Left ventricle myocardium inferior (tissue), 1 donor: ENCODE measurements at places on chromosomes 2 and 18. TPM values are rescaled to one million over a fixed set of nuclear protein-coding genes. Genes with fewer than 3 reads are reported as not detected.
A peak's percentile ranks its signal among the peaks of the same experiment; 100 is the strongest.

DNA sequence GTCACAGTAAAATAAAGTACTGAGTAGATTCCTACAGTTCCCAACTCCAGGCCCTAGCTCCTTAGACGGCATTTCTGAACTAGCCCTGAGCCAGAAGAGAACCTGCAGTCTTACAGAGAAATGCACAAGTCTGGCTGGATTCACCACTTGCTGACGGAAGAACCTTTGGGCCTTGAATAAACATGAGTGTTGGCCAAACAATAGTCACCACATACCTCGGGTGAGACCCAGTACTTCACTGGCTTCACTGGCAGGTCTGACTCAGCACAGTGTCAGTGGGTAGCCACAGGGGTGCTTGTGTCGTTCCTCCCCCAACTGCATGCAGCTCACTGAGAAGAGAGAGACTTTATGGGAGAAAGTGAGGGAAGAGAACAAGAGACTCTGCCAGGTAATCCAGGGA lies 88.9 kb downstream of the TMEM185B start:
- no peak for DNase-seq

PDE1A gene
- total RNA-seq: 17.3 TPM

DNA sequence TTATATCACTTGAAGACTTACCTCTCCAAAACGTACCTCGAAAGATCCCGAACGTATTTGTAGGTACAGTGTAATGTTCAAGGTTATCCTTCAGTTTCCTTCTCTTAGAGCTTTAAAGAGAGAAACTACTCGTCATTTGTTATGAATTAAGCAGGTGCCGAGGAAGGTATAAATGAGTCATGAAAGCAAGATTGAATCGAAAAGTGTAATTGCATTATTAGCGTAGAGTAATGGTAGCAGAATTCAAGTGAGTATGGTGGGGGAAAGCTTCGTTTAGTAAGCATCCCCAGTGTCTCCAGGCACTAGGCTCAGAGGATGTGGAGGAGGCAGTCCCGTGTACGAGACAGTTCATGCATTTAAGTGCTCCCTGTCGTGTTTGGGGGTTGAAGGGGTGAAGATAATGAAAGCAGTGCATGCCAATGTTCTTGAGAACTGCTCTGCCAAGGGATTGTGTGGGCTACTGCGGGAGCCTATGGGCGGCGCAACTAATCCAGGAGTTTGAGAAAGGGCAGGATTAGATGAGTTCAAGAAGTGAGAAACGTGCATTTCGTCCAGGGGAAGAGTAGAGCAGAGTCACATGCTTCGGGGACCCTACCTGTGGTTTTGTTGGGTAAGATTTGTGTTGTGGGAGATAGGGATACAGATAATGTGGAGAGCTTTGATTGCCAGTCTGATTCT lies 858 bp downstream of the POLR1B start:
- no peak for DNase-seq

- no peak for DNase-seq
Observed at GRCh38 chr2:158022888-158023287, 78.8 kb upstream of the UPP2 start.

DNA sequence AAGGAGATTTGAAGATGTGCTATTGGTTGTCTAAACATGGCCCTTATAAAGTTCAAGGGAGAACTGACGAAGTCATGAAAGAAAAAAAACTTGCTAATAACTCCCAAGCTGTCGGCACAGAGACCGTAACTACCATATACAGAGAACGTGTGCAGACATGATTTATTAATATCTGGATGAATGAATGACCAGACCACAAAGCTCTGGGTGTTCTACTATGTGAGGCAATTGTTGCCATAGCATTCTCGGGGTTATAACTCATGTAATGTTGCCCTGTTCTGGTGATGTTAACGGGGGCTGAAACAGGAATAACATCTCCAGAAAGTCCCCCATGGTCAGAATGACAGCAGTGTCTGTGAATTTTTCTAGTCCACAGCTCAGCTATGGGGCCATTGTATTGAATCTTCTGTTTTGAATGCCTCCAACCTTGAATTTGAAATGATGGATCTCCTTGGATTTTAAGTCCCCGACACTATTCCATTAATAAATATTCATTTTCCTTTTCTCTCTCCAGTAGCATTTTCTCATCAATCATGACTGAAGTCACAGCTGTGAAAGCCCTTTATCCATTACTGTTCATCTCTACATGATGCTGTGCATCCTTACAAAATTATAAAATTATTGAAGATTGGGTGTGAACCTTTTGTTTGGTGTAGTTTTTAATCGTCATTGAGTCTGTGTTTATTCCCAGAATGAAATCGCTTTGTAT lies 483.4 kb upstream of the KLHL29 start:
- DNase-seq: no peak

HOXD10 gene
- not detected for total RNA-seq

GRCh38 chr18:3157606-3158005 lies 62.2 kb downstream of the MYOM1 start:
- DNase-seq: no peak

AMER3 gene
- total RNA-seq: not detected

DNA sequence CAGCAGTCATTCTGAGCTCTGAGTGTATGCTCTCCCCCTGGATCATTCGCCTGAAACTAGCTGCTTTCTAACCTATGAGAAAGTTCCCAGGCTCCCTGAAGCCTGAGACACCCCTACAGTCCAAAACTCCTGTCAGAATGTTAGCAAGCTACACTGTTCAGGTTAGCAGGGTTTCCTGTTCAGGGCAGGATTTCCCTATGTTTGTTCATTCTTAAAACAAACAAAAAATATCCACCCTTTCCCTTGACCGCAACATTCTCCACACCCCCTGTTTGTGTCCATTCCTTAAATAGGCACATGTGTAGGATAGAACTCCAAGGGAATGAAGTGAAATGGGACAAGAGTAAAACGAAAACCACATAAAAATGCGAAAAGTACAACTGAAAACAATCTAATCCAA lies 83.1 kb downstream of the KLF7 start:
- DNase-seq: no peak

OXER1 gene
- total RNA-seq: 0.36 TPM

DNA sequence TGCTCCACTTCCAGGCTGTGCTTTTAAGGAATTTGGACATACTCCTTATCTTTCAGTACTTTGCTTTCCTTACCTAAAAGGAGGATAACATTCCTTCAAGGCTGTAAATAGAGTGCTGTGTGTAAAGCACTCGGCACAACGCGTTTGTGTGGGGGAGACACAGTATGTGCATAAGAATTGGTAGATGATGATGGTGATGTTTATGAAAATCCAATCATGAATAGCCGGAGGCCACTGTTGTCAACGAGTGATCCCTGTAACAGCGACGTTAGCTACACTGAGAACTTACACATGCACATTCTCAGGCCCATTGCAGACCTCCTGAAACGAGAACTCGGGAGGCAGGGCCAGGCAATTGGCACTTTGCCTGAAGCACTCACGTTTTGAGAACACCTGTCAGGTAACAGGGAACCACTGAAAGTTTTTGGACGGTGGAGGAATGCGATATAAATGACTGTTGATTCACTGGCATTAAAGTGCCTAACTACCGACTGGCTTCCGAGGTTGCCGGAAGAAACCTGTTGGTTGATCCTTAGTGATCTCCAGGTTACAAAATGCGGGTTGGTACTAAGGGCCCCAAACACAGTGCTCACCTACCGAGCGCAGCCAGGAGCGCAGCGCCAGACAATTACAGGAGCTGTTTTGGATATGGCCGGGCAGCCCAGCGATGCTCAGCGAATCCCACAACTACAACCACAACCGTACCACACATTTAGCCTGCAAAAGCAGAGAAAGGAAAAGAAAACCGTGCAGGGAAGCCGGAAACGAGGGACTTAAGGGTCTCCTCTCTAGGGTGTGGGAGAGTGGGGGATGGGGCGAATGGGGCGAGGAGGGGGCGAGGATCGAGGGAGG lies 1.0 kb upstream of the MAP4K4 start:
- DNase-seq: no peak

GRCh38 chr18:49447810-49448745 lies 12.4 kb downstream of the DYM start:
- DNase-seq: no peak

DNA sequence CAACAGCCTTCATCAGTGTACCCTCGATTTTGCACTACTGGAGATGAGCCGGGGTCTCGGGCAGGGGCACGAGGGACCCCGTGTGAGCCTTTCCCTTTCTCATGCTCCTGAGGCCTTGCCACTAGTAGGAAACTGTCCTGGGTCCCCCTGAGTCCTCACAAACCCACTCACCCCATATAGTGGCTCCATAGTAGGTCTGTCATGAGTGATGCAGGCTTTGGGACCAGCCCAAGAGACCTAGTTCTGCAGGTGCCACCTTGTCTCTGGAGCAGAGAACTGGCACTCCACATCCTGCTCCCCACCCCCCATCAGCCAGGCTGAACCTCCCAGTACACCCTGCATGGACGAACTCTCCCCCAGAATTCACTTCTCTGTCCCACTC lies 187.1 kb downstream of the SMAD7 start:
- no peak for DNase-seq

DNA sequence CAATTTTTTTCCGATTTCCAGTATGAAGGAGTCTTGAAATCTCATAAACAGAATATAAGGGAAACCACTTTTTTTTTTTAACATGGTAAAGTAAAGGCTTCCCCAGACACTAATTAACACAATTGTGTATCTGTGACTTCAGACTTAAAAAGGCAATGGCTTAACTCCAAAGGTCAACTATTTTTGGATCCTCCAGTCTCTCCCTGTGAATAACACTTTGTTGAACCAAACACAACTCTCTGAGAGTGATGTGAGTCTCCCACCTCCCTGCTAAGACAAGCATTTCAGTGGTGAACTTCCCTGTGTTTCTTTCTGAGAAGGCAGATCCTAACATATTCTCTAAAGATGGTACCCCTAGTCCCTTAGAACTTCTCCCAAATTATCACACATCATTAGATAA lies 219.6 kb upstream of the RBBP8 start:
- no peak for DNase-seq

- DNase-seq: no peak
Observed at GRCh38 chr2:59047373-59047995, 806.4 kb upstream of the FANCL start.

DNA sequence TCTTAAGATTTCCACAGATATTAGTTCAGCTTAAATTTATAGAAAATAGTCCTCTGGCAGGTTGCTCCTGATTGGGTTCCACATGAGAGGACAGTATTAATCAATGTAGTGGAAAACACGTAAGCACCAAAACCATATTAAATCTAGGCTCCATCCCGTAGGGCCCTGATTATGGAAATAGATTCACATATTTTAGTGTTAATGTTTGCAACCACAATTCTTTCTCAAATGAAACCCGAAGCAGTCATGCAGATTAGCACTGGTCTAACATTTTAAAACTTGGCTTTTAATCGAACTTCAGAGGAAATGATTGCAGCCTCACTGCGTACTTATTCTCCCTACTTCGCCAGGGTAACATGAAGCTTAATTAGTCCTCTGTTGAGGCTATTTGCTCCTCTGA lies 60.9 kb downstream of the METTL4 start:
- DNase-seq: no peak

- no peak for DNase-seq
Observed at GRCh38 chr2:19543663-19544383, 185.4 kb upstream of the OSR1 start.

ARHGAP28 gene
- total RNA-seq: 1.5 TPM

DNA sequence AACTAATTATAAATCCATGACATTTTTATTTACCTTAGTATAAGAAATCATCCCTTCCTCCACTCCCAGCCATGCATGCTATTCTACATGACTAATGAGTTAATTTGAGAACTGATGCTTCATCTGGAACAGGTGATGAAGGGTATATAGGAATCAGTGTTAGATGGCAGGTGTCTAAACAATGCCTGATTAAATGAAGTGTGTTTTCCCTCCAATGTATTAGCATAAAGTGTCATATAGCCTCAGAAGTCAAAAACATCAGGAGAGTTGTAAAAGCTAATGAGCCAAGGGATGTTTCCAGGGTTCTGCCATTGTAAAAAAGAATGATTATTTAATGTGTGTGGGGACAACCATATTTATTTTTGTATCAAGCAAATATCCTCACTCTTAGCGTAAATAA lies 913.8 kb downstream of the DCC start:
- no peak for DNase-seq

- DNase-seq: no peak
Observed at GRCh38 chr18:50679056-50679455, 119.2 kb downstream of the MAPK4 start.

GRCh38 chr18:25594351-25594750 lies 242.4 kb upstream of the ZNF521 start:
- no peak for DNase-seq

GRCh38 chr2:140376686-140377085 lies 1596.5 kb upstream of the NXPH2 start:
- no peak for DNase-seq

SH2D6 gene
- total RNA-seq: not detected

DNA sequence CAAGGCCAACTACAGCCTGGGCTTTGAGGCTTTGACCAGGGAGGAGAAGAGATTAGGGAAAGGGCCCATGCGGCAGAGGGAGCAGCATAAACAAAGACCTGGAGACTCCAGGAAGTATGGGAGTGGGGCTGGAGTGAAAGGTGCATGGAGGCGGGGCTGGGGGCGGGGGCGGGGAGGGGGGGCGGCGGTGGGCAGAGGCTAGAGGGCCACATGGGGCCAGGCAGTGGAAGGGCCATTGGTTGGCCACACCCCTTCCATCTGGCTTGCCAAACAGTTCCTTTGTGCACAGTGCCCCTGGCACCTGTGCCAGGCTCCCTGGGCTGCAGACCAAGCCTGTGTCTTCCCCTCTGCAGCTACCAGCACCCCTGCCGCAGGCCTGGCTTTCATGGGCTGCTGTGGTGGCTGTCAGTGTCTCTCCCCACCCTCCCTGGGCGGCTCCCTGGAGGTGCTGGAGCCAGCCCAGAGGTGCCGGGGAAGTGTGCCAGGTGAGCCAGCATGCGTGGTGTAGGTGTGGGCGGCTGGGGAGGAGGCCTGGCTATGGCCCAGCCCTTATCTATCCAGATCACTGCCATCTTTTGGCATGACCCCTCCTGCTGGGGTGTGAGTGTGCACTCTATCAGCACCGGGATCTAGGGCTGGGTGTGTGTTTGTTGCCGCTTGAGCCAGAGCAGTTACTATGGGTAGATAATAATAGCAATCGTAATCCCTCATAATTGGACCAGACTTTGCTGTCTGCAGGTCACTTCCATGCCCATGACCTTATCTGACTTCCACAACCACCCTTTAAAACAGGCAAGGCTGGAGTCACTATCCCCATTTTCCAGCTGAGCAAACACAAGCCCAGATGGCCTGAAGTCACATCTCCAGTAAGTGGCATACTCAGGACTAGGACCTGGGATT lies 30.5 kb downstream of the DNMT3A start:
- peak; percentile 75 for DNase-seq

ABCG8 gene
- total RNA-seq: not detected

DNA sequence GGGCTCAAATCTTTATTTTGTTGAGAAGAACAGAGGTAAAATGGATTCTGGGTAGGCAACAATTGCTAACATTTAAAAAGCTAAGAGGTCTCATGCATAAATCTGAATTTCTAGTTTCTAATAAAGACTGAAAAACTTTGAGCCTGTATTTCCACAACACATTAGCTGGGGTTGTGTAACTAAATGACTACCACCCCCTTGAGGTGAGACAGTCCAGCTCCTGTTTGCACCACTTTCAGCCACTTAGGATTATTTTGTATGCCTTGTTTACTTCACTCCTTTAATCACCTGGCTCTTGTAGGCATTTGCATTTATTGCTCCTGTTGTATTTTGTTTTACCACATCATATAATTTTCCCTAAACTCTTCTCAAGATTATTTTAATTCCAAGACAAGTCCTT lies 376.6 kb downstream of the PTH2R start:
- DNase-seq: no peak
